GM03348 (cell line): ENCODE measurements at places on chromosomes 16 and 17.

DNA sequence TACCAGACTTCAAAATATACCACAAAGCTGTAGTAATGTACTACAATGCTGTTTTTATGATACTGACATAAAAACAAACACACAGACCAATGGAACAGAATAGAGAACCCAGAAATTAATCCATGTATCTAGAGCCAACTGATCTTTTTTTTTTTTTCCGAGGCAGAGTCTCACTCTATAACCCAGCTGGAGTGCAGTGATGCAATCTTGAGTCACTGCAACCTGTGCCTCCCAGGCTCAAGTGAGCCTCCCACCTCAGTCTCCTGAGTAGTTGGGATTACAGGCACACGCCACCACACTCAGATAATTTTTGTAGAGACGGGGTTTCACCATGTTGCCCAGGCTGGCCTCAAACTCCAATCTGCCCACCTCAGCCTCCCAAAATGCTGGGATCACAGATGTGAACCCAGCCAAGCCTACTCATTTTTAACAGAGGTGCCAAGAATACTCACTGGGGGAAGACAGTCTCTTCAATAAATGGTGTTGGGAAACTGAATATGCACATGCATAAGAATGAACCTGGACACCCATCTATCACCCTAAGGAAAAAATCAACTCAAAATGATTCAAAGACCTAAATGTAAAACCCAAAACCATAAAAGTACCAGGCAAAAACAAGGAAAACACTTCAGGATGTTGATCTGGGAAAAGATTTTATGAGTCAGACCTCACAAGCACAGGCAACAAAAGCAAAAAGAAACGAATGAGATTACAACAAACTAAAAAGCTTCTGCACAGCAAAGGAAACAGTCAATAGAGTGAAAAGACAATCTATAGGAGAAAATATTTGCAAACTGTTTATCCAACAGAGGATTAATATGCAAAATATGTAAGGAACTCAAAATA is 63.1 kb downstream of the STX8 start:
- no peak for DNase-seq

DNA sequence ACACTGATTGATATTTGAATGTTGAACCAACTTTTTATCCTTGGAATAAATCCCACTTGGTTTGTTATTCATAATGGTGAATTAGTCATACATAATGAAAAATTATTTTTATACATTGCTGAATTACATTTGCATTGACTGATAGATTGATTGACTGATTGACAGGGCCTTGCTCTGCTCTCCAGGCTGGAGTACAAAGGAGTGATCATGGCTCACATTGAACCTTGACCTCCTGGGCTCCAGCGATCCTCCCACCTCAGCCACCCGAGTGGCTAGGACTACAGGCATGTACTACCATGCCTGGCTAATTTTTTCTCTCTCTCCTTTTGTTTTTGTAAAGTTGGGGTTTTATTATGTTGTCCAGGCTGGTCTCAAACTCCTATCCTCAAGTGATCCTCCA is 97.8 kb downstream of the ARHGAP44 start:
- no peak for DNase-seq

DNA sequence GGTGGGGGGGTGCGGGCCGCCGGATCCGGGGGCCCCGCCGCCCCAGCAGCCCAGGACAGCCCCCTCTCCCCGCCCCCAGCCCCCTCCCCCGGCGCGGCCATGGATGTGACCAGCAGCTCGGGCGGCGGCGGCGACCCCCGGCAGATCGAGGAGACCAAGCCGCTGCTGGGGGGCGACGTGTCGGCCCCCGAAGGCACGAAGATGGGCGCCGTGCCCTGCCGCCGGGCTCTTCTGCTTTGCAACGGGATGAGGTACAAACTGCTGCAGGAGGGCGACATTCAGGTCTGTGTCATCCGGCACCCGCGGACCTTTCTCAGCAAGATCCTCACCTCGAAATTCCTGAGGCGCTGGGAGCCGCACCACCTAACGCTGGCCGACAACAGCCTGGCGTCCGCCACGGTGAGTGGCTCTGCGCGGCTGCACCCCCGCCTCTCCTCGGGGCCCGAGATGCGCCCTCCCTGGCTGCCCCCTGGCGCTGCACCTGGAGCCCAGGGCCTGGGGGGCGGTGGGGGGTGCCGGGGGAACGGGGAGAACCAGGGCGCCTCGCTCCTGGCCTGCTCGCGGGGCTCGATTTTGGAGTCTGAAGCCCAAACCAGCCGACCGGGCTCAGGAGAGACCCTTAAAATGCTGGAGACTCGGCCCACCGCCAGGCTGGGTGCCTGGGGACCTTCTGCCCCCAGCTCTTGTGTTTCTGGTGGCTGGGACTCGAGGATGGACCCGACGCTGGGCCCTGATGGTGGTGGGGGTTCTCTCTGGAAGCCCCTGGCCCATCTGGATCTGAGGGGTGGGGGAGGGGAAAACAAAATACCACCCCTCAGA is 744 bp downstream of the CMIP start:
- DNase-seq, result peak; percentile 84

DNA sequence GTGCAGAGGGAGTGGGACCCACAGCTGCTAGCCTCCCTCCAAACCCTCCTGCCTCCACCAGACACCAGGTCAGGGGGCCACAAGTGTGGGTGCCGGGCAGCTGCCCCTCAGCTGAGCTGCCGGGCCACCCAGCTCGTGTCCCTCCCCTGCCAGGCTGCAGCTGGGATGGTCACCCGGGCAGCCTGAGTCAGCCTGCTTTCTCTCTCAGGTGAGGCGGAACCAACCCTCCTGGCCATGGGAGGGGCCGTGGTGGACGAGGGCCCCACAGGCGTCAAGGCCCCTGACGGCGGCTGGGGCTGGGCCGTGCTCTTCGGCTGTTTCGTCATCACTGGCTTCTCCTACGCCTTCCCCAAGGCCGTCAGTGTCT is 6.9 kb downstream of the SLC16A3 start:
- no peak for DNase-seq

- no peak for DNase-seq
Observed at GRCh38 chr16:81629896-81630634, 149.0 kb upstream of the PLCG2 start.

DNA sequence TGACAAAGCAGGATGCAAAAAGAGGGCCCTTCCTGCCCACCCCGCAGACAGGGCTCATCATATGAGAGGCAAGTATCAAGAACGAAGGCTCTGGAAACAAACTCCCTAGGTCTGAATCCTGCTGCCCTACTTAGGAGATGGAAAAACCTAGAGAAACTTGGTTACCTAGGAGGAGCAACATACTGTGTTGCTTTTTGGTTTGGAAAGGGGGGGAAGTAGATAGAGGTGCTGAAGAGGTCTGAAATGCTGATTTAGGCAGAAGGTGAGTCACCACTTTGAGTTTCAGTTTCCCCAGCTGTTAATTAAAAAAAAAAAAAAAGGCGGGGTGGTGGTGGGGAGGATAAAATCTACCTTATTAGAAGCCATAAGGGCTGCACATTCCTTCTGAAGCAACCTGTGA is 1.5 kb downstream of the N4BP1 start:
- DNase-seq, result peak; percentile 12

DNA sequence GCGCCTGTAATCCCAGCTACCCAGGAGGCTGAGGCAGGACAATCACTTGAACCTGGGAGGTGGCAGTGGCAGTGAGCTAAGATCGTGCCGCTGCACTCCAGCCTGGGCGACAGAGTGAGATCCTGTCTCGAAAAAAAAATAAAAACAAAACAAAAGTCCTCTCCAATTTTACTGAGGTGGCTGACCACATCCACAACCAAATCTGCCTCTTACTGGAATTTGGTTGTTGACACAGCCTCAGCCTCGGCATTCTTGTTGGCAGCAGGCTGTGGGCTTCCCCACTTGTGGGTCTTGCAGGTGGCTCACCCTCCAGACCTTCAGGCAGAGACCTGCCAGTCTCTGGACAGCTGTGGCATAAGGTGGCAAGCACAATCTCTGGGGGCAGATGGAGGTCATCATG is 15.6 kb downstream of the B4GALNT2 start:
- no peak for DNase-seq

DNA sequence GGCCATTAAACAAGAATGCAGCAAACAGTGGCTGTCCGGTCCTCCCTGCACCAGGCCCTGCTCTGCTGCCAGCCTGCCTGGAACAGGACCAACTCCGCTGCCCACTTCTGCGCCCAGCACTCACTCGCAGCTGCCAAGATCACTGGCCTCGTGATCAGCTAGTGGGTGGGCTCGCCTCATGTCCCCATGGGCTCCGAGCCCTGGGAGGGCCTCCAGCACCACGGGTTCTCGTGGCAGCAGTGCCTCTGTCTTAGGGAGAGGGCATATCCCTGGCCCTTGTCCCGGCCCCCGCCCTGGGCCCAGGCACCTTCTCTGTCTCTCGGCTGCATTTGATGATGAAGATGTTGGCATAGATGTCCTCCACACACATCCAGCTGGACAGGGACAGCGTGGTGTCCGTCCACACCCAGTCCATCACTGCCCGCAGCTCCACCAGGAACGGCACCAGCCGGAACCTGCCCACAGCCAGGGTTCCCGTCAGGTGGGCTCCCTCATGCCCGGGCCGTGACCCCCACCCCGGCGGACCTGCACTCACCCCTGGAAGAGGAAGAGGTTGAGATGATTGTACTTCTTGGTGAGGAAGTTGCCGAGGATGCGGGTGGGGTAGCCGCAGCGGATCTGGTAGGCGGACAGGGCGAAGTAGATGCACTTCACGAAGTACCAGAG is 13.1 kb downstream of the CTU2 start:
- DNase-seq, result no peak

DNA sequence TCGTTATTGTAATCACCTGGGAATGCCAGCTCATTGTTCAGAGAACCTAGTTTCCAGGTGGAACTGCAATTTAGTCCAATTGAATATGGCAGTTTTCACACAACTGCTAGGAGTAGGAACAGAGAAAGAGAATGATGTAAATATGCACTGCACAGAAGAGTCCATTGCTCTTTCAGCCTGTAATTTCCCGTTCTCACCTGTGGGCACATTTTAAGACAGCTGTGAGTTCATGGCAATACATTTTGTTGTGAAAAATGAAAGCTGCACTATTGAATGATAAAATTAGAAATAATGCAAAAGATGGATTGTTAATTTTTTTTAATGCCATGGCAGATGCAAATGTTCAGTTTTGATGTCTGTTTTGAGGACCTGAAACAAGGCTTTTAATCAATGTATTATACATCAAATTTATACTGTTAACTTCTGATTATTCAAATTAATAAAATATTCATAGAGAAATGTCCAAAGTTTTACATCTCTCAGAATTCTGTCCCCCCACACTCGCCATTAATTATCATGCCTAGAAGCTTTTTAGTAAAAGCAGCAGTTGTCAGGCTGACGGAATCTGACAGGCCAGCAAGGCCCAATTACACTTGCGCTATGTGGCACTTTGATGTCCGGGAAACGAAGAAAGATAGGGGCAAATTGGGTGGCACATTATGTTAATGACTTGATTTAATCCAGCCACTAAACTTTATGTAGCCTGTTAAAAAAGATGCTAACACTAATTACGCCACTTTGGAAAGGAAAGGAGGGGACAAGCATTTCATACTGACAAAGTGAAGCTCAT is 72.2 kb downstream of the RPGRIP1L start:
- DNase-seq, result no peak

- no peak for DNase-seq
Observed at GRCh38 chr17:79658811-79659207, 48.0 kb upstream of the RBFOX3 start.

DNA sequence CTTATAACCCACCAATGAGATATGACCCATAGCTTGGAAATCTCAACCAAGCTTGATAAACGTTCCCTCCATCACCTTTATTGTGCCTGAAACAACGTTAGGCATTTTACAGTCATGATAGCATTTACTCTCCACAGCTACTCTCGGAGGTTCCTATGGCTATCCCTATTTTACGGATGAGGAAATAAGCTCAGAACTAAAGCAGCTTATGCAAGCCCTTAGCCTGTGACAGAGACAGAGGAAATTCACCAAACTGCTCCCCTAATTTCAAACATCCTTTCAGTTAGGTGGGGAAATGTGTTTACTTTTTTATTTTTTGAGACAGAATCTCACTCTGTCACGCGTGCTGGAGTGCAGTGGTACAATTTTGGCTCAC is 18.7 kb downstream of the DCUN1D3 start:
- DNase-seq, result no peak

GRCh38 chr17:82281502-82282238 is 8.2 kb upstream of the CSNK1D start:
- no peak for DNase-seq

DNA sequence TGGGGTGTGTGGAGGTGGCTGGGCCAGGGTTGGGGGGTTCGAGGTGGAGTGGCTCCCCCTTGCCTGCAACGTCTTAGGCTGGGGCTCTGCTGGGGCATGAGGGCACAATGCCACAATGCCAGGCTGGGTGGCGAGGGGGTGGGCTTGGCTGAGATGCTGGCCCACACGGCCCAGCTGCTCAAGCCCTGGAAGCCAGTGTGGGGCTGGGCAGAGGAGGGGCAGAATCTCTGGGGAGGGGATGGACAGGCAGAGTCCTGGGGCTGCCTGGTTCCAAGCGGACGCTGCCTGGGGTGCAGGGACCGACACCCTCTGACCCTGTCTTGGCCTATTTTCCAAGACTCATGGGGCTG is 37.5 kb upstream of the SSTR5 start:
- DNase-seq, result no peak

DNA sequence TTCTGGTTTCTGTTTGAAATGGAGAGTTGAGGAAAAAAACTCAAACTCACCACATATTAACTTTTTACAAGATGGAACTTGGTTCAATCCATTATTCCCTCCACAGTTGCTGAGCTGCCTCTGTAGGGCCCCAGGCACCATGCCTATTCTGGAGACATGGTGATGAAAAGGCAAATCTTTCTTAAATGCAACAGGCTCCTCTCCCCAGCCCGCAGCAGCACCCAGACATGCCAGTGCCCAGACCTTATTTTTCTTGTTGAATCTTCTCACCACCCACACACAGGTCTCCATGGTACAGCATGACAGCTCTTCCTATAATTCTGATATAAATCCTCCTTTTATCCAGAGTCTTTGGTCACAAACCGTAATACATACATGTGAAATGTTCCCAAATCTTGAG is 7.6 kb downstream of the CYTH1 start:
- no peak for DNase-seq

DNA sequence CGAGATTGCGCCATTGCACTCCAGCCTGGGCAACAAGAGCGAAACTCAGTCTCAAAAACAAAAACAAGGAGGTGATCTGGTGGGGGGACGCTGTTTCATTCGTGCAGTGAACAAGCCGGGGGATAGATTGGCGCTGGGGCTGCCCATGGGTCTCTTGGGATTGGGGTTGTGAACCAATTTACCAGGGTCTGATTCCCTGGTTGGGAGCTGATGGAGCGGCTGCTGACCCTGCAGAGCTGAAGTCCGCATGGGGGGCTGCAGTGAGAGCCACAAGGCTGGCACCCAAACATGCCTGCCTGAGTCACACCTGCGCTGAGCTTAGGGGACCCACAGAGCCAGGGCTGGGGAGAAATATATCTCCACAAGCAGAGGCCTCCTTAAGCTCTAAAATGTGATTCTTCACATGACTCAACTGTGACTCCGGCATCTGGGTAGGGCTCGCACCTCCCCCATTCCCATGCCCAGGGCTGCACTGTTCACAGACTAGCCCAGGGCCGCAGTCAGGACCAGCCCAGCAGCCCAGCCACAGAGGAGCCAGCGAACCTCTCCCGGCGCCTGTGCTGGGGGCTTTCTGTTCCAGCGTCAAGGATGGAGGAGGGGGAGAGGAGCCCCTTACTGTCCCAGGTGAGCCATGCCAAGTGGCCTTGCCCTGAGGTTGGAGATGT is 5.0 kb downstream of the TSPAN10 start:
- DNase-seq, result peak; percentile 92
